ENCODE measurements at places on chromosomes 11 and 22. TPM values are rescaled to one million over a fixed set of nuclear protein-coding genes. Genes with fewer than 3 reads are reported as not detected.

DNA sequence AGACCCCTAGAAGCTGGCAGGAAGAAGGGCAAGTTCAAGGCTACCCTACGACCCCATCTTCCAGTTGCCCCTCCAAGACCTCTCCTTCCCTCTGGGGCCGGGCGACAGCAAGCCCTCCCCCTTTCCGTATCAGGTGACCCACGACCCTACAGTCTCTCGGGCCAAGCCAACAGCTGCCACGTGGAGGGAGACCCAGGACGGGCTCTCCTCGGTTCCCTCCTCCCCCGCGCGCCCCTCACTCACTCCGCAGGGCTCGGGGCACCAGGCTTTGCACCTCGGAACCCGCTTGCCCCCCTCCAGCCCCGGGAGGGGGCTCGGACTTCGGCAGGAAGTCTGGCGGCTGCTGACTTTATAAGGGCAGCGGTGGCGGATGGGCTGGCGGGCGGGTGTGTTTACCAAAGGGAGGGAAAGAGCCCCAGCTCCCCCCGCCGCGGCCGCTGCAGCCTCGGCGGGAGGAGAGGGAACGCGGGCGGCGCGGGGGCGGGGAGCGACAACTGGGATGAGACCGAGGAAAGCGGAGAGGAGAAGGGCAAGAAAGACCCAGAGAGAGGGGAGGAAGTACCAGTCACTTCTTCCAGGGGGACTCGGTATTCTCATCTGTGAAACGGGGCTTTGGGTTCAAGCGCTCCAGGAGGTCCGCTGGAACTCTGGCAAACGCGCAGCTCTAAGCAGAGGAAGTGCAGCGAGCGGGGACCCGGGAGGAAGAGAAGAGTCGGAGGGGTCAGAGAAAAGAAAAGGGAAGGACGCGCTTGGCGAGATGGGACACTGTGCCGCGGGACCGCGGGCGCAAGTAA is 767 bp downstream of the SLC43A1 start:
- no peaks in the 10 kb centered on the region for H3K27me3 ChIP-seq
- peak overlapping the region; percentile 45 for H3K27ac ChIP-seq
- peaks cover 15% of the 10 kb centered on the region for H3K4me1 ChIP-seq
- H3K36me3 ChIP-seq, result no peaks in the 10 kb centered on the region
- peak overlapping the region; percentile 70 for H3K4me3 ChIP-seq

GRCh38 chr11:57680552-57680874 is 12.6 kb downstream of the ZDHHC5 start:
- no peak overlapping the region for H3K27ac ChIP-seq
- no peak for DNase-seq
- no peaks in the 10 kb centered on the region for H3K27me3 ChIP-seq
- peaks cover 6% of the 10 kb centered on the region for H3K4me1 ChIP-seq

DNA sequence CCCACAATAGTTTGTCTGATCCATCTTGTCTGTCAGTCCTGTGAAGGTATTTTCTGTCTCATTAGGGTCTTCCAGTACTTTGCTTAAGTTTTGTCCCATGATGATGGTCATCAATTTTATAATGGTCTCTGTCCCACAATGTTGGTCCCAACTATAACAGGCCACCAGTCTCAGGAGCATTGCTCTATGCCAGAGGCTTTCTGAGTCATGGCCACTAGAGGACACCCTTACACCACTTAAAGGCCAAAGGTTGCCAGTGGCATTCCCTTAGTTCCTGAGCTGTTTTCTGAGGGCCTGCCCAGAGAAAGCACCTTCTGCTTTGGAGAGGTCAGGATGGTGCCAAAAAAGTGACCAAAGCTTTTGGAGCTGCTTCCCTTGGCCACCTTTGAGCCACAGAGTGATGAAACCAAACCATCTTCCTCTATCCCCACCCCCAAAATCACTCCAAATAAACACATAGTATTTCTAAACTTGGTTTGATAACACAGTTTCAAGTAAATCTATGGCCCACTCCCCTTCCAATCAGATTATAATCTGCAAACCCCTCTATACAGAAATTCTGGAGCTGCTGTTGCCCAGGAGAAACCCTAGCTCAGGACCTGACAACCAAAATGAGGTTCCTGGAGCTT is 19.3 kb downstream of the EIF3F start:
- H3K27ac ChIP-seq, result no peak overlapping the region
- DNase-seq, result peak; percentile 54
- no peaks in the 10 kb centered on the region for H3K36me3 ChIP-seq
- H3K27me3 ChIP-seq, result no peaks in the 10 kb centered on the region
- no peak overlapping the region for H3K4me3 ChIP-seq

- H3K4me3 ChIP-seq, result no peak overlapping the region
- no peaks in the 10 kb centered on the region for H3K36me3 ChIP-seq
- no peaks in the 10 kb centered on the region for H3K27me3 ChIP-seq
- H3K4me1 ChIP-seq, result peaks cover 5% of the 10 kb centered on the region
Measured at GRCh38 chr11:48114740-48115139, 101.9 kb upstream of the OR4B1 start.

FAM180B gene
- total RNA-seq, result not detected
